ENCODE measurements at places on chromosomes 3 and 15.

DNA sequence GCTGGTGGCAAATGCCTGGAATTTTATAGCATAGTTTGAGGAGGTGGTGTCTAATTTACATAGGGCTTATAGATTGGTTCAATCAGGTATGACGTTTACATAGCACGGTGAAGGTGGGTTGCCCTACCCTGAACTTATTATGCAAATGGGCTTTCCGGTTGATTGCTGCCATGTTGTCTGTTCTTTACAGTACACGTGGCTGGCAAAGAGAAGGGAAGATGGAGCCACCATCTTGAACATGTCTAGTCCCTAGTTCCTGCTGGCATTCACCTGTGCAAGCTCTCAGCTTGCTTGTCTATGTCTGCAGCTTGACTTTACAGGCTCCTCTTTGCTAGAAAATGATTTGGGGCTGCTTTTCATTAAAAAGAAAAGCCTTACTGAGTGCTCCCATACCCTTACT is 14.0 kb upstream of the STAC start:
- DNase-seq: no peak

DNA sequence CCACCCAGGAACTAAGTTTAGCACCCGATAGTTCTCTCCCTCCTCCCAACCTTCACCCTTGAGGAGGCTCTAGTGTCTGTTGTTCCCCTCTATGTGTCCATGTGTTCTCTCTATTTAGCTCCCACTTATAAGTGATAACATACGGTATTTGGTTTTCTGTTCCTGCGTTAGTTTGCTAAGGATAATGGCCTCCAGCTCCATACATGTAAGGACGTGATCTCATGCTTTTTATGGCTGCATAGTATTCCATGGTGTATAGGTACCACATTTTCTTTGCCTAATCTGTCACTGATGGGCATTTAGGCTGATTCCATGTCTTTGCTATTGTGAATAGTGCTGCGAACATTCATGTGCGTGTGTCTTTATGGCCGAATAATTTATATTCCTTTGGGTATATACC is 66.9 kb upstream of the TRA2B start:
- no peak for DNase-seq

- DNase-seq: no peak
Observed at GRCh38 chr3:170049146-170050000, 11.6 kb downstream of the GPR160 start.

DNA sequence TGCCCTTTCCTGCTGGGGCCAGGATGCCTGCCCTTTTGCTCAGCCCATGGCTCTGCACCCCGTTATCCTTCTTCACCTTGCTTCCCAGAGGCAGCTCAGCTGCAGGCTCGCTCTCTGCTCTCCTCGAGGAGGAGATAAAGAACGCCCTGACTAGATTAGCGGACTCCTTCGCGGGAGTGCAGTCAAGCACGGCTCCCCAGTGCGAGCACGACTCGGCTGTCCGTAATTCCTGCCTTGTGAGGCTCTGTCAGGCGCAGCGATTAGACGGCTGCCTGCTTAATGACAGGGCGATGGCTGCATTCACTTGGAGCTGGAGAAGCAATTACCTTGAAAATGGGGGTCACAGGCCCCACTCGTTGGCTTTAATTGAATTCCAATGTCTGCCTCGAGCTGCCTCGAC is 25.9 kb downstream of the TLE3 start:
- DNase-seq: no peak

GRCh38 chr3:41120460-41120859 is 78.8 kb upstream of the CTNNB1 start:
- no peak for DNase-seq

GRCh38 chr15:81007428-81008064 is 6.8 kb downstream of the TLNRD1 start:
- DNase-seq: no peak

- DNase-seq: no peak
Observed at GRCh38 chr3:101128786-101129185, 135.6 kb upstream of the ABI3BP start.

DNA sequence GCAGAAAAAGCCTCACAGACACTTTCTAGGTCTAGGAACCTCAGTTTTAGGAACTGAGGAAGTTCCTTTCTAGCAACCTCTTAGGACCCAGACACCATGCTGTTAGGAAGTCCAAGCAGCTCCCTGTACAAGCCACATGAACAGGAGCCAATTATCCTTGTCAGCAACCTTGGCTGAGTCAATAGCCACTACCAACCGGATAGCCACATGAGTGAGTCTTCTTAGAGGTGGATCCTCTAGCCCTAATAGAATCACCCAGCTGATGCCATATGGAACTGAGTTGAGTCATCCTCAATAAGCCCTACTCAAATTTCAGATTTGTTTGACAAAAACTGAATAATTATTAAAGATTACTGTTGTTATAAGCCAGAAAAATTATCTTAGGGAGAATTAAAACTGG is 256.2 kb downstream of the NLGN1 start:
- no peak for DNase-seq

DNA sequence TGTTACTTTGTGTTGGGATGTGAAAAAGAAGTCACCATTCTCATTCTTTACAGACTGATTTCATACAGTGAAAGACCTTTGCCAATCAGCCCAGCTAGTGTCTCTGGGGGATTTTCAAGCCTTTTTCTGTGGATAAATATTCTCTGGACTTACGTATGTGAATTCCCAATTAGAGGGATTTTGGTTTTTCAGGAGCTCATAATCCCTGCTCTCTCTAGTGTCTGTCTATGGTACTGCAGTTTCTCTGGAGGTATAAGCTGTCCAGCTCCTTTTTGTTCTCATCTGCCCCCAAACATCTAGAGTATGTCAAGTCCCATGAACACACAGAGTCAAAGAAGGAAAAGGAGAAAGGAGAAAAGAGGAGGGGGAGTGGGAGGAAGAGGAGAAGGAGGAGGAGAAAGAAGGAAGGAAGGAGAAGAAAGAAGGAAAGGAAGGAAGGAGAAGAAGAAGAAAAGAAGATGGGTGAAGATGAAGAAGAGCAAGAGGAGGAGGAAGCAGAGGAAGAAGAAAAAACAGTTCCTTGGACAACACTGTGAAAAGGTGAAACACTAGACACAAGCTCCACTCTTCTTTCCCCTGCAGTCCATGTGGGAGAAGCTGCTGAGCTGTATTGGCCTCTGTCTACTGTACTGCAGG is 218.6 kb downstream of the GREM1 start:
- no peak for DNase-seq

GRCh38 chr3:32952369-32953077 is 1.1 kb downstream of the CCR4 start:
- DNase-seq: no peak

DNA sequence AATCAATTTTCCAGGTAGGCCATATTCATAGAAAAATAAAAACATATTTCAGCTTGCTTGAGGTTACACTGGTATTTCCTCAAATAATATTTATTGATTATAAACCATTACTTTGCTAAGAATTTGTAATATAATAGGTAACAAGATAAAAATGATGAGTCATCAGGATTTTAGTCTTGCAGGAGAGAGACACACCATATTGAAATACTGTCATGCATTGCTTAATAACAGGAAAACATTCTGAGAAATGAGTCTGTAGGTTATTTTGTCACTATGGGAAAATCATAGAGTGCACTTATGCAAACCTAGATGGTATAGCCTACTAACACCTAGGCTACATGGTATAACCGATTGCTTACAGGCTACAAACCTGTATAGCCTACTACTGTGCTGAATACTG is 990.5 kb downstream of the OTOL1 start:
- DNase-seq: no peak

GRCh38 chr15:99438691-99439523 is 126.9 kb upstream of the MEF2A start:
- DNase-seq: no peak

DNA sequence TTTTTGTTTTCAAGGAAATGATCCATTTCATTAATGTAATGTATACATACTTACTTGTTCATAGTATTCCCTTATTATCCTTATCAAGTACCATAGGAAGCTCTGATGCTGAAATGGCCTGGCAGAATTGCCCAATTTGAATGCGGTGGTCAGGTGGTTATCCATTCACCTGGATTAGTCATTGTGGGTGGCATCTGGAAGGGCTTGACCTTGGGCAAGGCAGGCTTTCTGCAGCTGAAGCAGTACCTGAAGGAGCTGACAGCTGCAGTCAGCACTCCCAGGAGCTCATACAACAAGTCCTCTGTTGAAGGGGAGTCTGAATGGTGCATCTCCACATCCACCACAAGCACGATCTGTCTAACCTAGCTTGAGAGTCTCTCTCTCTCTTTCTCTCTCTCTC is 12.2 kb upstream of the IQCF5 start:
- DNase-seq: no peak

DNA sequence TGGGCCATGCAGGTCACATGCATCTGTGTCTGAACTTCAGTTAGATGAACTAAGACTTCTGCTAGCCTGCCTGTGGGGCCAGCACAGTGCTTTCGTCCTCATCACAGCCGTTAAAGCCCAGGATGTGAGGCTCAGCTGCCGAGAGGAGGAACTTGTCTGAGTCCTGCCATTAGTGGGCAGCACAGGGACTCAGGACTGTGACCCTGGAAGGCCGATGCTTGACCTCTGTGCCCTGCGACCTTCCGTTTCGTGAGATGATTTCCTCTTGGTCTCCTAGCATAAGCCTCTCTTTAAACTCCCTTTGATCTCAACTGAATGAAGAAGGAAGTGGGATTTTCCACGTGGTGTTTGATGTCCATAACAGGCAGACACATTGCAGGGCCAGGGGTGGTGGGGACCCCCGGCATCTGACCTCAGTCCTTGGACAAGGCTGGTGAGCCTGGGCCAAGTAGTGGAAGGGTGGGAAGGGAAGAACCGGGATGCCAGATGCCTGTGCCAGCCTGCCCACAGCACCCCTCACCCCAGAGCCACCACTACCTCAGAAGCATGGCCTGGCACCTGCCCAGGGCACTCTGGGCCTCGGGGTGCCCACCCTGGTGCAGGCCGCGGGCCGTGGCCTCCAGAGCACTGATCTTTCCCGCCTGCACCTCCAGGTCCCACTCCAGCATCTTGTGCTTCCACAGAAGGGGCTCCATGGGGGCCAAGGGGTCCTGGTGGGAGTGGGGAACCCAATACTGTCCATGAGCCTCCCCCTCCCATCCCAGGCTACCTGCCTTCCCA is 21.6 kb downstream of the PLA2G4B start:
- DNase-seq: no peak

GRCh38 chr15:77538027-77538451 is 94.7 kb downstream of the LINGO1 start:
- no peak for DNase-seq

DNA sequence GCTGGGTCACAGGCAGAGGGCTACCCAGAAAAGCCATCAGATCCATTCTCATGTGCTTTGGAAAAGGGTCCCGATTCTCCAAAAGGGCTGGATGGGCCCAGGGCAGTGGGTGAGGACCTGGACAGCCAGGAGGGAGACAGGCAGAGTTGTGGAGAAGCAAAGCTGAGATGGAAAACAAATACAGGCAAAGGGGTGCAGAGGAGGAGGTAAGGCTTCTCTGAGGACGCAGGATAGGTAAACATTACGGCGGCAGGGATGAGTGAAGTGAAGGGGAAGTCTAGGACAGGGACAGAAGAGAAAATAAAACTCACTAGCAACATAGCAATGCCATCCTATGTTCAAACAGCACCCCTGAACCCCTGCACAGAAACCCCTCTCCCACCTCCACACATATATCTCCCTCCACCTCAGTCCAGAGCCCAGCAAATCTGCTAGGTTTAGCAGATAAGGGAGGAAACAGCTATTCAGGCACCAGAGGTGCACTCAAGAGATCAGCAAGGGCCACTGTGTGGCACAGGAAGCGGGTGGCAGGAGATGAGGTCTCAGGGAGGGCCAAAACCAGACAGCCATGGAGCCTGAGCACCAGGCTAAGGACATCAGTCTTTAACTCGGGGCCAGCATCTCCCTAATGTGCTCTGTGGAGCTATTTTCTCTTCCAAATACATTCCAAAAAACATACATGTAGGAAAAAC is 51.3 kb downstream of the HOMER2 start:
- DNase-seq: no peak

GRCh38 chr3:5458526-5458925 is 271.0 kb downstream of the EDEM1 start:
- no peak for DNase-seq

- DNase-seq: no peak
Observed at GRCh38 chr15:72502220-72502809, 28.2 kb downstream of the ARIH1 start.

DNA sequence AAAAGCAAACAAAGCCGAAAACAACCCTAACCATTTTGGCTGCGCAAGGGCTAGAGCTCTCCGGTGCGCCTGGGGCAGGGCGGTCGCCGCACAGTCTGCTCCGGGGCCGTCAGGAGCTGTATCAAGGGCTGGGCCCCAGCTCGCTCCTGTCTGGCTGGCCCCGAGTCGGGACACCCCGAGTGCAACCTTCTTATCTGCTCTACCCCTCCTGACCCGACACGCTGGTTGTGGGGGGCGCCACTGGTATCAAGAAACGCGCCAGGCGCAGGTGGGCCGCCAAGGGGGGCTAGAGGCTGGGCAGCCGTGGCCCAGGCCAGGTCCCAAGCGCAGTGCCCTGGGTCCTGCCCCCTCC is 36.0 kb downstream of the NR2F2 start:
- no peak for DNase-seq

DNA sequence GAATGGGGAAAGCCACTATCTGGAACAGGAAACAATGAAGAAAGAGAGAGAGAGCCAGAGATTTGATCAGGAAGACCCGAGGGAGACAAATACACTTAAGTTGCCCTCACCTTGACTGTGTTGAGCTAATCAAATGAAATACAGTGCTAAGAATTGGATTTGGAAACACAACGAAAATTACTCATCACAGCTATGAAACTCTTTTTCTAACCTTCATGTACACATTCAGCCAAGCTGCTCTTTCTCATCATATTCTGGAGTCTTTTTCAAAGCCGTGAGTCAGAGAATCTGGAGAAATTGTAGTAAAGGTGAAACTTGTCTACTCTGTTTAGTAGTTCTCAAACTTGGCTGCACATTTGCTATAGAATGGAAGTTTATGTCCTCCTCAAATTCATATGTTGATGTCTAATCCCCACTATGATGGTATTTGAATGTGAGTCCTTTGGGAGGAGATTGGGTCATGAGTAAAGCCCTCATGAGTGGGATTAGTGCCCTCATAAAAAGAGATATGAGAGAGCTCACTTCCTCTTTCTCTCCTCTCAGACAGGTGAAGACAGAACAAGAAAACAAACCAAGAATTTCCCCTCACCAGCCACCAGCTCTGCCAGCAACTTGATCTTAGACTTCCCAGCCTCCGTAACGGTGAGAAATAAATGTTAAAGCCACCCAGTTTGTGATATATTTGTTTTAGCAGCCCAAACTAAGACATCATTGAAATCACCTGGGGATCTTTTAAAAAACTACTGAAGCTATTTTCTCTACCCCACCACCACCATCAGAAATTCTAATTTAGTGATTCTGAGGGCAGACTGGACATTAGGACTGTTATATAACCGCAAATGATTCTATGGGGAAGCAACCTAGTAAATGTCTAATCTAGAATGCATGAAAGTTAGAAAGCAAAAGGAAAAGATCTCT is 143.6 kb upstream of the GRM7 start:
- DNase-seq: no peak

All from T-helper 17 cell (primary cell).